ENCODE measurements at places on chromosomes 3 and 15.

- no peak for DNase-seq
These were observed 873.1 kb downstream of the NSUN3 start for GRCh38 chr3:94935738-94936580.

DNA sequence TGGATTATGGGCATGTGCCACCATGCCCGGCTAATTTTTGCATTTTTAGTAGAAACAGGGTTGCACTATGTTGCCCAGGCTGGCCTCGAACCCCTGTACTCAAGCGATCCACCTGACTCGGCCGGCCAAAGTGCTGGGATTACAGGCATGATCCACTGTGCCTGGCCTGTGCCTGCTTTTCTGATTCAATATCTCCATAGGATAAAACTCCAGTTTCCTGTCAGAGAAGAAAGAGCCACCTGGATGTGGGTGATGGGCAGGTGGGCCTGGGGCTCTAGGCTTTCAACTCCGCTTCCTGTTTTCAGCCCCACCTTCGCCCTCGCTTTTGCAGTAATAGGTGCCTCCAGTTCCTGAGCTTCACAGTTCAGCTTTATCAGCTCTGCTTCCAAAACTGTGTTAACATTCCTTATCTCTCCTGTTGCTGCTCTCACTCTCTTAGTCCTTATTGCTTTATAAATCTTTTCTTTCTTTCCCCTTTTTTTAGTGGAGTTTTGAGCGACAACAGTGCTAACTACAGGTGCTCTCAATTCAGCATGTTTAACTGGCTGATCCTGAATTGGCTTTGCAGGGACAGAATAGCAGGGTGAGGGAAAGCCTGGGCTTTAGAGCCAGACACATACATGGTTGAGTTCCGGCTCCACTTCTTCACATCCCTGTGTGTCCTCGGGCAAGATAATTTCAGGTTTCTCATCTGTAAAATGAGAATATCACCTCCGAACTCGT is 21.1 kb upstream of the PDE8A start:
- DNase-seq, result no peak

DNA sequence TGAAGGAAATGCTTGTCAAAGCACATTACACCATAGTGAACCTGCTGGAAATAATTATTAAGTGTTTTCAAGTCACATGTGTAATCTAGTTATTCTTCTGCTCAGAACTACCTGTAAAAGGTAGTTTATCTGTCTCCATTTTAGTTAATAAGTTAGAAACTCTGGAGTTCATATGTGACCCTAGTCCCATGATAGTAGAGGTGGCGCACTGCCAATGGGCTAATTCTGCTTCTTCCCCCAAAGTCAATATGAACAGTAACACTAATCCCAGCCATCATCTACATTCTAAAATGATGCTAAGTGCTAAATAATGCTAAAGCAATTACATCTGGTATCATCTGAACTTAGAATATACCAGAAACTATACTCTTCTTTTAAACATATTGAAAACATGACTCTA is 361.0 kb upstream of the NECTIN3 start:
- DNase-seq, result no peak

DNA sequence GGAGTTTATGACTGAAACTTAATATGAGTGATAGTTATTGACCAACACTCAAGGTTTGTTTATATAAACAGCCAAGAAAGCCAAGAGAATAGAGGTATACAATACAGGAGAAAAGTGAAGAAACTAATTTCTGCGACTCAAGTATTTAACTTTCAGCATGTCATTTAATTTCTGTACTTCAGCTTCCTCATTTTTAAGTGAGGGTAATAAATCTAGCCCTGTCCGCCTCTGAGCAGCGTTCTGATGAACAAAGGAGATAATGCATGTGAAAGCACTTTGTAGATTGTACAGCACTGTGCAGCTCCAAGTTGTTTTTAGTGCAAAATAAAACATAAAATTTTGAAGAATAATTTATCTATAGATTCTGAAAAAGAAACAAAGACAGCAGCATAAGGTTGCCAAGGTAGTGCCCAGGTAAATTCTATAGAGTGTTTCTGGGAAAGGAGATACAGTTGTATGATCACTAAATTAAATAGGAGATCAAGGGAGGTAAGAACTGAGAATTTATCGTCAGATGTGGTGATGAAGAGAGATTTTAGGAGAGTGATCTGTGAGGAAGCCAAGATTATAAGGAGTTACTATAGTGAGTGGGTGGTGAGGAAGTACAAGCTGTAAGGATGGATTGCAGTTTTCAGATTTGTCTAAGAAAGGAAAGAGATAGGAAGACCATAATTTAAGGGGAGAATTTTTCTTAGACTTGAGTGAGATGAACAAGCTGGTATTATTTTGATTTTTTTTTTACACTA is 71.3 kb downstream of the RASA2 start:
- DNase-seq, result no peak

DNA sequence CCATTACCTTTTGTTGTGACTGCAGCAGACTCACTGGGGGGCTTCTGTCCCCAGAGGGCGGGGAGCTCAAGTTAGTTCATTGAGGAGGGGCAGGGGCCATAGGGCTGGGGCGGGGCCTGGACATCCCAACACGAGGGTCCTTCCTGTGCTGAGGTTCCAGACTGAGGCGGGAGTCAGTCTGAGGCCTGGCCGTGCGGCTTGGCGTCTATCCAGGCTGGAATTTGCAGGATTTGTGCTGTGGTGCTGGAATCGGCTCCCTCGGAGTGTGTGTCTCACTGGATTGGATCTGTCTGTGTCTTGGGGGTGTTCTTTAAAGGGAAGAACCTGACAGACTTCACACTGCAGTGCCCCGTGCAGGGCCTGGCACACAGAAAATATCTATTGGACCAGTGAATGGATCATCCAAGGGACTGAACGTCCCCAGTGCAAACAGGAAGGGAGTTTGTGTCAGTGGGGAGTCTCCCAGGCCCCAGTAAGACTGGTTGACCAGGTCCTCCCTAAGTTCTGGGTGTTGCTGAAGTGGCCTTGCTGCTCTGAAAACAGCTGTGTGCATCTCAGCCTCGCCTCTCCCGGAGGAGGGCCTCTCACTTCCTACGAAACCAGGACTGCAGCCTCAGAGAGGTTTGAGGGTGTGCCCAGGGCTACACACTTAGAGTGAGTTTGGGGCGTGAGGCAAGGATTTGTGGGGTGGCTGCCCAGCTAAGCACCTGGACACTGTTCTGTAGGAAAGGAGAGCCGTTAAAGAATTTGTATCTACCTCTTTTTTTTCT is 26.1 kb downstream of the GOLGA6L2 start:
- no peak for DNase-seq

GRCh38 chr3:184677344-184678316 is 34.2 kb downstream of the MAGEF1 start:
- no peak for DNase-seq

GRCh38 chr3:72659596-72659995 is 188.6 kb downstream of the SHQ1 start:
- DNase-seq, result no peak

- no peak for DNase-seq
These were observed 18.1 kb downstream of the ARL8B start for GRCh38 chr3:5140230-5140621.

GRCh38 chr3:145243875-145244274 is 917.1 kb downstream of the PLOD2 start:
- DNase-seq, result no peak

DNA sequence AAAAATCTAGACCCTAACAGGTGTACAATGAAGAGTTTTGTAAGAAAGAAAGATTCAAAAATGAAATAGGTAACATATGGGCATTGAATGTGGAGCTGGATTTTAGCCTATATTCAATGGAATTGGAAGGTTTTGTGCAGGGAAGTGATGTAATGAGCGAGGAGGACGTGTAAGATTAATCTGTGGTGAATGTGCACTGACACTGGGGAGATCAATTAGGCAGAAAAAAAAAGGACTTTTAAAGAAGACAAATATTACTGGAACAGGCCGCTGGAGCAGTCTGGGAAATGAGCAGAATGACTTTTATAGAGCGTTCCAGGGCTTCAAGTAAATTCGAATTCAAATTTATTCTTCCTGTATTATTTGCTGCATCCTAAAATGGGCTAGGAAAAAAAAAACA is 55.2 kb downstream of the PDIA5 start:
- DNase-seq, result no peak

- DNase-seq, result no peak
These were observed 811.4 kb downstream of the NAALADL2 start for GRCh38 chr3:175670557-175670956.

DNA sequence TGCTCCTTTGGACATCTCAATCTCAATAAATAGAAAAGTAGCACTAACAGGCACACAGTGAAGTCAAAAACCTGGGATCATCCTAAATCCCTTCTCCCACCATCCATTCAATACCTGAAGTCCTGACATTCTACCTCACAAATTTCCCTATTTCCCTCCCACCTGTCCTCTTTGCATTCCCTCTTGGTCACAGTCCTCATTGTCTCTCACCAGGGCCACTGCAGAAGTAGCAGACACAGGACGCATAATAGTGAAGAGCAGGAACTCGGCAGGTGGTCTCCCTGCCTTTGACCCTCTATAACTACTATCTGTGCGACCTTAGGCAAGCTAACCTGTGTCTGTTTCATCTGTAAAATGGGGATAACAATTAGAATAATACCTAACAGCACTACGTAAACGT is 2.3 kb downstream of the THOC7 start:
- no peak for DNase-seq

DNA sequence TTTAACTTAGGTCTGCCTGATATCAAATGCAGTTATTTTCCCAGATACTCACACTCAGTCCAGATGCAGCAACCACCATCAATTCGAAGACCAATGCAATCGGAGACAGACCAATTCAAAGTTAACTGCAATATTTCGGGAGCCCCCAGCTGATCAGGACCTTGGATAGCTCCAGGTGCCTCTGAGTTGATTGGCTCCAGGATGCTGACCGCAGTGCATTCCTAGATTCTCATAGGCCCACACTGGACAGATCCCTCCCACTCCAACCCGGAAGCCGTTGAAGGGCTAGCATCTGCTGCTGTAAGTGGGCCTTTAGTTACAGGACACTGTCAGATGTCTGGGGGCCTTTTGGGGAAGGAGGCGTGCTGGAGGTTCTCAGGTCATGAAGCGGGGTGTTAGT is 89.5 kb upstream of the ATP2B2 start:
- DNase-seq, result peak; percentile 46

- no peak for DNase-seq
These were observed 725 bp upstream of the SCAMP2 start for GRCh38 chr15:74873756-74874424.

DNA sequence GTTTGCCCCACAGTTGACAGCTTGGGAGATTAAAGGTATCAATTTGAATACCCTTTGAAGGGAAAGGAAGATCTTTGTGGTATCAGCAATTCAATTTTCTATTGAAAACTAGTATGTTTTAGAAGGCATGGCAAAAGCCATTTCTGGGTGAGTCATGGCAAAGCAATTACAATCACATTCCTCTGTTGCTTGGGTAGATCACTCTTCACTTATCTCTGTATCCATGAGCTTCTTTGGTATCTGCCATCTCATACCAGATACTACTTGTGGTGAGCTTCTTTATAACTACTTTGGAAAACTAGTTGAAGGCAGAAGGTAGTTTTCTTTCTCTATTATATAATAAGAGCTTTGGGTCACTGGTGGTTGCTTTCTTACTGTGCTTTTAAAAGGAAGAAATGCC is 28.3 kb upstream of the LSAMP start:
- DNase-seq, result no peak

DNA sequence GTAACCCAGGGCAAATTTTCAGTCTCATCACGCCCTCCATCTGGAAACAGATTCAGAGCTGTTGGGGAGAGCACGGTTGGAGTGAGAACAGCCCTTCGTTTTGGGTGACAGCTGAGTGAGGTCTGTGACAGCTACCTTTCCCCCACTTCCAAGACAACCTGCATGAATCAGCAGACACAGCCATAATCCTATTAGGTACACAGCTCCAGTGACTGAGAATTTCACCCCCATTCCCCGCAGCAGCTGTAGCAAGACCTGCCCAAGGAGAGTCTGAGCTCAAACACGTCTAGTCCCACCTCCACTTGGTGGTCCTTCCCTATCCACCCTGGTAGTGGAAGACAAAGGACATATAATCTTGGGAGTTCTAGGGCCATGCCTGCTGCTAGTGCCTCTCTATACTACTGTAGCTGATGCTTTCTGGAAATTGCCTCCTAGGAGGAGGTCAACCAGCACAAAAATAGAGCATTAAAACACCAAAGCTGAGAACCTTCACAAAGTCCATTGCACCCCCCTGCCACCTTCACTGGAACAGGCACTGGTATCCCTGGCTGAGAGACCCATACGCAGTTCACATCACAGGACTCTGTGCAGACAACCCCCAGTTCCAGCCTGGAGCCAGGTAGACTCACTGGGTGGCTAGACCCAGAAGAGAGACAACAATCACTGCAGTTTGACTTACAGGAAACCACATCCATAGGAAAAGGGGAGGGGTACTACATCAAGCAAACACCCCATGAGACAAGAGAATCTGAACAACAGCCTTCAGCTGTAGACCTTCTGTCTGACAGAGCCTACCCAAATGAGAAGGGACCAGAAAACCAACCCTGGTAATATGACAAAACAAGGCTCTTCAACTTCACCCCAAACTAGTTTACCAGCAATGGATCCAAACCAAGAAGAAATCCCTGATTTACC is 448.6 kb upstream of the CBLB start:
- DNase-seq, result no peak

DNA sequence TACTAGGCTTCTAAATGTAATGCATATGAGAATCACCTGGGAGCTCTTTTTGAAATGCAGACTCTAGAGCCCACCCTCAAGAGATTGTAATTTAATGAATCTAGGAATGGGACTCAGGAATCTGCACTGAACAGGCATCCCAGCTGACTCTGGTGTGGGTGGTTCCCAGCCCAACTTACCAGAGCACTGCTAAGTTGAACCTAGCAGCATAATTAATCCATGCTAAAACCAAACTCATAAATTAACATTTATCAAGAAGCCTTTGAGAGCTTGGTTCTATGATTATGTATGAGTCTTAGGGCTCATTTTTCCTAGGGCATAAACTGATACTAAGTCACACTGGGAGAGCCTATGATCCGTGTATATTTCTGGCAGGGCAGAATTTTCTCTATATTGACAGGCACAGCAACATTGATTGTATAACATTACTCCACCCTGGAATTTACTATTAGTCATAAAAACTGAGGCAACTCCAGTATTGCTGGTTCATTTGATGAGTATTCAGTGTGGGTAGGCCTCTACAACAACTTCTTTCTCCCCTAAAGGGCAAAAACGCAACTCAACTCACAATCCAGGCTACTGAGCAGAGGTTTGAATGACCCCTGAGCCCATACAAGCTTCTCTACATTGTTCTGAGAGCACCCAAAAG is 10.7 kb upstream of the CSTA start:
- no peak for DNase-seq

DNA sequence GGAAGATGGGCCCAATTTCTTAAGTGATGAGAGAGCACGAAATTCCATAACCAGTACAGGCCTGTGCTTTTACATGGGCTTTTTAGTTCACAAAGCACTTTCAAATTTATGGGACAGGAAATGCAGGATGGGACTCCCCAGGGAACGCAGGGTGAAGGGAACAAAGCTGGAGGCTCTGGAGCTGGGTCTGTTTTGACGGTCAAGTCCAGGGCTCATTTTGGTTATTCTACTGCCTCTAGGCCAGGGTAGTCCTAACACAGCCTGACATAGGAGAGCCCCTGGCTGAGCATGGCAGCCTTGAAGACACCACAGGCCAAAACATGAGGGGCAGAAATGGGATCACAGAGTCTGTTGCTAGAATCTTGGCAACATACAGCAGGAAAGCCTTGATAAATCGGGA is 33.5 kb downstream of the HCLS1 start:
- no peak for DNase-seq

GRCh38 chr15:81812456-81812855 is 233.4 kb downstream of the MEX3B start:
- DNase-seq, result no peak
